ENCODE measurements at places on chromosomes 7 and 10.

- DNase-seq: no peak
Measured at GRCh38 chr7:29150856-29151255, 4.5 kb upstream of the CPVL start.

DNA sequence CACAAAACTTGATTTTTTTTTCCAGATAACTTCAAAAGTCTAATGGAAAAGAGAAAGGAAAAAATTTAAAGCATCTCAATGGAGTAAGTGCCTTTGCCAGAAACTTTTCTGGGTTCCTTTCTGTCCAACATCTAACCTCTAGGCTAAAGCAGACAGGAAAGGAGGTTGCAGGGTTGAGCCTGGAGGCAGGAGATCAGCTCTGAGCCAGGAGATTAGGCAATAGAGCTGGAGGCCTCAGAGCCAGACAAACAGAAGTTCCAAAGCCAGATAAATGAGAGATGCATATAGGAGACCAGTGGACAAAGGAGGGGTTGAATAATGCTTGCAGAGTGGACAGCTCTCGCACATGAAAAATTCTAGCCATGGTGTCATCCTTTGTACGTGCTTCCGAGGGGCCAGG, 42.9 kb downstream of the CHN2 start:
- no peak for DNase-seq

DNA sequence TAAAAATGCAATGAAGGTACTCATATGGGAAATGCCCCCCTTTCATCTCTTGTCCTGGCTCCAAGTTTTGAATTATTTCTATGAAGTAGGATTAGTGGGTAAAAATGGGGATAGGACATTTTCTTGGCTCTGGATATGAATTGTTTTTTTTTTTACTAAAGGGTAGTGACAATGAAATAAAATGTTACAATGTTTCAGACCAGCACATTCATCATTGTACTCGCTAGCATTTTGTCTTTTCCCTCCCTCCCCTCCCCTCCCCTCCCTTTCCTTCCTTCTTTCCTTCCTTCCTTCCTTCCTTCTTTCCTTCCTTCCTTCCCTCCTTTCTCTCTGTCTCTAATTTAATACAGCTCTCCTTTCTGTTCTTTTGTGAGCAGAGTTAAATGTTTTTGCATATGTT, 64.4 kb downstream of the CDK1 start:
- no peak for DNase-seq

GRCh38 chr7:40516376-40516775, 381.6 kb downstream of the SUGCT start:
- no peak for DNase-seq

DNA sequence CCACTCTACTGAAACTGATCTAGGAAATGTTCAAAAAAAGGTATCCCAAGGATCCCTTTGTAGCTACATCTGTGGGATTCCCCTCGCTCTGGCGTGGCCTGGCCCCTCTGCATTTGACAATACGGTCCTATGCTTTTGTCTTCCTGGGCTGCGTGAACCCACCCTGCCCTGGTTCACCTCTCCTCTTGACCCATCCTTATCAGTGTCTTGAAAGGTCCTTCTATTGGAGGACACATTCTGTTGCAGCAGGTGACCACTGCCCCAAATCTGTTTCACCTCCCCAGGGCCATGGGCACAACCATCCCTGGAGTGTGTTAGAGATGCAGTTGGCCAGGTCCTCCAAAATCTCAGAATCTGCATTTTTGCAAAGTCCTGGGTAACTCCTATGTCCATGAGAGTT, 100.8 kb downstream of the EGFR start:
- no peak for DNase-seq

DNA sequence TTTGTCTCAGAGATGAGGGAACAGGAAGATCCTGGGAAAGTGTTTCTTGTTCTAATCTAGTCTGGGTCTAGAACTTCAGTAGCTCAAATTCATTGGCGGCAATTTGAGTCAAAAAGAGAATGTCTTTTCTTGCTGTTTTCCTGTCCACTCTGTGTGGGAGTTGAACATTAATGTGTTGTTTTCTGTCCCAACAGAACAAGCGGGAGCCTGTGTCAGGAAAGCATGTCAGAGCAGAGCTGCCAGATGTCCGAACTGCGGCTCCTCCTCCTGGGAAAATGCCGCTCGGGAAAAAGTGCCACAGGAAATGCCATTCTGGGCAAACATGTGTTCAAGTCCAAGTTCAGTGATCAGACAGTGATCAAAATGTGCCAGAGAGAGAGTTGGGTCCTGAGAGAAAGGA, 16.0 kb downstream of the GIMAP8 start:
- DNase-seq: no peak

GRCh38 chr10:89522463-89522862, 12.9 kb downstream of the SLC16A12 start:
- peak; percentile 13 for DNase-seq

- DNase-seq: no peak
Measured at GRCh38 chr7:108920490-108920889, 350.8 kb downstream of the DNAJB9 start.

DNA sequence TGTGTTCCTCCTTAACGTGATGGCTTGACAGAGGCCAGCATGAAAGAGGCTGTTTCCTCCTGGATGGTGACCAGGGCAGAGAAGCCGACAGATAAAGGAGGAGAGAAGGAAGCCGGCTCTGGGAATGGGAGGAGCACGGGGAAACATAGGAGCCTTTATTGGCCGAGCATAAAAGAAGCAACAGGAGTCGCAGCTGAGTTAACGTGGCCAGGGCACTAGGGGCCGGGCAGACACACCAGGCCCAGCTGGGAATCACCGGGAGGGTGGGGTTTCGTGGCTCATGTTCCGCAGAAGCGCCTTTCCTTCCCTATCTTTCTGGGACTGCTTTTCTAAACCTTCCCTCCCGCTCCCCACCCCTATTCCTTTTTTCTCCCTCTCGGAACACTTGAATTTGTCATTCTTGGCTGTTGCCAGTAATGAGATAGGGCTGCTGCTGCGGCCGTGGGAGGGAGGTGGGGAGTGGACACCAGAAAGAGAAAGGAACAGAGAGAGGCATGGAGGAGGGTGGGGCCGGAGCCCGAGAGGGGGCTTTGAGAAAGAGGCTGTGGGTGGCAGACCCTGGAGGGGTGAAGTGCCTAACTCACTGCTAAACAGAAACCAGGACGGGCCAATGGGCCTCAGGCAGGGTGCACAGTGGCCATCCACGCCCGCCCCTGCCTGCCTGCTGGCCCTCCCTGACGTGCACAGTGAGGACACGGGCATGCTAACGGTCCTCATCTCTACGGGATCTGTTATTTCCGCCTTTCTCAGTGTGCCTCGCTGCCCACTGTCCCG, 65.2 kb downstream of the COL13A1 start:
- no peak for DNase-seq

- no peak for DNase-seq
Measured at GRCh38 chr10:69397972-69398371, 18.7 kb downstream of the TACR2 start.

- no peak for DNase-seq
Measured at GRCh38 chr7:156167417-156167807, 355.1 kb upstream of the SHH start.

GRCh38 chr7:80136261-80137055, 1.8 kb downstream of the GNAI1 start:
- DNase-seq: peak; percentile 59

DNA sequence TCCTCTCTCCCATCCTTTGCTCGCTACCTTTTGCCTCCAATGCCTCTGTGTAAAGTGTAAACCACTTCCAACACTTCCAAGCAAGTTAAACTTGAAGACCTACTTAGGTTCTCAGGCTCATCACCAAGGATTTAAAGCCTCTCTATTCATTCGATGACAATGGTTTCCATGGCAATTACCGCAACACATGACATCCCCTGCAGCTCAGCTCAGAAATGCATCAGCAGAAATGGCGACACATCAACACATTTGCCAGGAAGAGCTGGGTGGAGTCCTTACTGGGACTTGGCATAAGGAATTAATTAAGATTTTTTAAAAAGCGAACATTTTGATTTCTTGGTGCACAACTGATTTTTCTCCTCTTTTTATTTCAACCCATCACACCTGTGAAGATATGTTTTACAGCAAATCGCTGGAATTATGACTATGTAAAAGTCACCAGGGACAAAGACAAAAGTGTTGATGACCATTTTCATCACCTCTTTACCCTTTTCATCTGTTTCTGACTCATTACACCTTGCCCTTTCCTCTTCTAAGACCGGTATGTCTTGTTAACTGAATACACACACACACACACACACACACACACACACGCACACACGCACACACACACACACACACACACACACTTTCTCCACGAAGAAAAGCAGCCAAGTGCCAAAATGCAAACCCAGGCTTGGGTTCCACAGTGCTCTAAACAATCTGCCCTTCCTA, 453.4 kb upstream of the CELF2 start:
- DNase-seq: no peak

GRCh38 chr10:110568055-110568735, 700 bp downstream of the SMC3 start:
- DNase-seq: peak; percentile 66

- no peak for DNase-seq
Measured at GRCh38 chr10:132403511-132404168, 6.6 kb downstream of the PWWP2B start.

DNA sequence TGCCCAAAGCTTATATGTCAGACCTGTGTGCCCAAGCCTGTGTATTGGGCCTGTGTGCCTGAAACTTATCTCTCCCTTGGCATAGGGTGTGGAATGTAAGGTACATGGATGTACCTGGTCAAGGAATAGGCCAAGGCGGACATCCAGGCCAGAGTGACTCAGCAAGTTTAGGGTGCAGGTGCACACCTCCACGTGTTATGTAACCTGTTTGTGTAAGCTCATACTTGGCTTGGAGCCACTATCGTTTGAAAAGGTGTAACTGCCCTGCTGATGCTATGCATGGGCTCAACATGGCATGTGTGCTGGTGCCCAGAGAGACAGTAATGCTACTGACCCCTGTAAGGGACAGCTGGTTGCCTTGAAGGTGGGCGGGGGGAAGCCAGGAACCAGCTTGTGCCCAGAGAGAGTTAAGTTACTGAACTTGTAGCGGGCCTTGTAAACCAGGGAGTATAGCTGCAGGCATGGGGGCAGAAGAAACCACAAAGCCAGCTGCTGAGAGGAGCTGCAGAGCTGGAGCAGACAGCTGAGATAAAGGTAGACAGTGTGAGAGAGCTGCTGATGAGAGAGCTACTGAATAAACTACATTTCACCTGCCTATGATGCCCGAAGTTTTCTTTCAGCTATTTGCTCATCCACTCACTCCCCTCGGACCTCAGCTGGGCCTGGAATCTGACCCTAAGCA, 656.4 kb upstream of the ZWINT start:
- no peak for DNase-seq

GRCh38 chr7:27409776-27410175, 167.2 kb downstream of the EVX1 start:
- DNase-seq: no peak

- DNase-seq: no peak
Measured at GRCh38 chr10:118107040-118107439, 60.3 kb upstream of the RAB11FIP2 start.

DNA sequence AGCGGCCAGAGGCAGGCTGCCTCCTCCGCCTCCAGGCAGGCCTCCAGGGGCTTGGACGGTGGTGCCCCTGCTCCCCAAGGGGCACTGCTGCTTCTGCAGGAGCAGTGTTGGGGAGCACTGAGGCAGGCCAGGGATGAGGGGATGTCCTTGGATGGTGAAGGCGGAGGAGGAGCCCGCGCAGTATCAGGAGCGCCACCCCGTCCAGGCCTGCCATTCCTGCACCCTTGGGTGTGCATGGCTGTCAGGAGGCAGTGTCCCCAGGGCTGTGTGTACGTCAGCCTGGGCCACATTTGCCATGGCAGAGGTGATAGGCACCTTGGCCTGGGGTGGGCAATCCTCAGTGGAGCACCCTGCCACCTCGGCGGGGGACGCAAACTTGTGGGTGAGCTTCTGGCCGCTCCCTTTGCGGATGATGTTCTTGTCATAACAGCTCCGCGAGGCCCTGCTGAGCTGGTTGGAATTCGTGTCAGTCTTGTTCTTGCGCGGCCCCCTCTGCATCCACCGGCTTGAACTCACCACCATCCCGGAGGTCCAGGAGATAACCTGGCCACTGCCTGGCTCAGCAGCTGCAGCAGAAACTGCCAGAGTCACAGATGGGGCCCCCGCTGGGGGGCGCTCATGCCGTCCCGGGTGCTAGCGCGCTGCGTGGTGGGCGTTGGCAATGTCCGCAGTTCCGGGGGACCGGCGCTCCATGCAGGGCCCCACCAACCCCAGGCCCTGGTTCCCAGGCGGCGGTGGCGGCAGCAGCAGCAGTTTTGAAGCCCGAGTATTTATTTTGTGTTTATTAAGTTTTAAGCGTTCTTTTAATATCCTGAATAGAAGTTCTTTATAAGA, 182.3 kb upstream of the ADCY1 start:
- DNase-seq: no peak

- peak; percentile 24 for DNase-seq
Measured at GRCh38 chr7:20395104-20395503, 64.4 kb downstream of the ITGB8 start.

- DNase-seq: peak; percentile 90
Measured at GRCh38 chr7:43834463-43835251, 34.7 kb downstream of the MRPS24 start.

- peak; percentile 98 for DNase-seq
Measured at GRCh38 chr10:133373174-133374090, at the start of gene ECHS1. ECHS1 (minus strand) TSS chr10:133373354; CDS start chr10:133373333, 21 bp downstream.

DNA sequence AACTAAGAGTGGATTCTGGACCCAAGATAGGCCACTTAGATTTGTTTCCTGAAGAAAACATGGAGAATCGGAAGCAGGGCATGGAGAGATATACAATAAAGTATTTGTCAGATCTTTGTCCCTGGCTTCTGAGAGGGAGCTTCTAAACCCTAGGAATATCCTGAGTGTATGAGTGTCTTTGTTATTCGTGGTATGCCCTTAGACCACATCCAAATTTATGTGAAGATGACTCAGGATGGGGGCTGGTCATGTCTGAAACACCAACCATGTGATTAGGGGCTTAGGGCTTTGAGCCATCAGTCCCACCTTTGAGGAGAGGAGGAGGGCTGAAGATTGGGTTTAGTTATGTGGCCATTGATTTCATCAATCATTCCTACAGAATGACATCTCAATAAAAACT, 69.7 kb upstream of the PLPP4 start:
- no peak for DNase-seq

- no peak for DNase-seq
Measured at GRCh38 chr7:113809581-113809980, 109.2 kb downstream of the PPP1R3A start.

DNA sequence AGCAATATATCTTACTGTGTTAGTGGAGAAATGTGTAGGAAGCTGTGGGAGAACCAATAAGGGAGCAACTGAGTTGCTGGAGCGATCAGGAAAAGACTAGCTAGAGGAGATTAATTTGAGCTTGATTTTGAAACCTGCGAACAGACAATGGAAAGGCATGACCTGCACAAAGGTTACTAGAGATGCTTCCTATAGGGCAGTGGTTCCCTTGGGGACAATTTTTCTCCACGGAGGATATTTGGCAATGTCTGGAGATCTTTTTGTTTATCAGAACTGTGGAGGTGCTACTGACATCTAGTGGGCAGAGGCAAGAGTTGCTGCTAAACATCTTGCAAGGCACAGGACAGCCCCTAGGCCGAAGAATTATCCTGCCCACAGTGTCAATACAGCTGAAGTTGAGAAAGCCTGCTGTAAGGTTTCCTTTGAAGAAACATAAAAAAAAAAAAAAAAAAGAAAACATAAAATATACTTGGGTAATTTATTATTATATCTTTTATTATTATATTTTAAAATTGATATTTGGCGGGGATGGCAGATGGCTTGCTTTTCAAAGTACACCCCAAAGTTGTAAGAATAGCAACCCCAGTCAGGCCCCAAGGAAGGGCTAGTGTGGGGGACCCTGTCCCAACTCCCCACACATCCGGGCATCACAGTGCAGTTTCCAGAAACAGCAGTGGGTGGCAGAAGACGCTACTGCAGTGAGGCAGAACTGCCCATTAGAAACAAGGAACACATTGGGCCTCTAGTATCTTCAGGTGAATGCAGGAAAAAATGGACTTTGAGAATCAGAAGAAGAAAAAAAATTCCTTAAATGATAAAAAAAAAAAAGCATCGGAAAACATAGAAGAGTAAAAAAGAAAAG, 481.6 kb downstream of the SH2D4B start:
- peak; percentile 88 for DNase-seq

All from OCI-M1 (cell line).